ENCODE measurements at places on chromosomes 4 and X.
A peak's percentile ranks its signal among the peaks of the same experiment; 100 is the strongest.

GRCh38 chr4:107689912-107690587 is 30.0 kb downstream of the PAPSS1 start:
- DNase-seq, result no peak

- no peak for DNase-seq
Observed at GRCh38 chrX:22300130-22300529, 27.4 kb downstream of the CBLL2 start.

- no peak for DNase-seq
Observed at GRCh38 chr4:152990471-152991131, 54.5 kb downstream of the FHDC1 start.

GRCh38 chrX:37993837-37994619 is 12.3 kb upstream of the SYTL5 start:
- peak; percentile 36 for DNase-seq

- DNase-seq, result no peak
Observed at GRCh38 chr4:98963538-98964433, 31.7 kb upstream of the METAP1 start.

DNA sequence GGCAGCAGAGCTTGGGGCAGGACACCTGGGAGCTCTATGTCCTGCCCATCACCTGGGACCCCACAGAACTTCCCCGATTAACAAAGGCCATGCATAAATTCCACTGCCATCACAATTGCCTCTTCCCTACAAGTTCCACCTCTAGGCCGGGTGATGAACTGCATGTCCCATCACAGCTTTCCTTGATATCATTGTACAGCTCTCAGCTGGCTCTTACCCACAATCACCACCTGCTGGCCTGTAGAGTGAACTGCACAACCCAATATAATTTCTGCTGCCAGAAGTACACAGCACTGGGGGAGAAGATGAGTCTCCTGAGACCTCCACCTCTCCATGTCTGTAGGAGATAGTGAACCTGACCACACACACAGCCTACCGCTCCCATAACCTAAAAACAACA is 285.0 kb upstream of the AADAT start:
- DNase-seq, result no peak

GRCh38 chr4:171203425-171203824 is 609.8 kb upstream of the GALNTL6 start:
- no peak for DNase-seq

- no peak for DNase-seq
Observed at GRCh38 chrX:7086384-7086783, 61.1 kb upstream of the STS start.

GRCh38 chrX:153580700-153581386 is 18.1 kb downstream of the CCNQ start:
- DNase-seq, result no peak

DNA sequence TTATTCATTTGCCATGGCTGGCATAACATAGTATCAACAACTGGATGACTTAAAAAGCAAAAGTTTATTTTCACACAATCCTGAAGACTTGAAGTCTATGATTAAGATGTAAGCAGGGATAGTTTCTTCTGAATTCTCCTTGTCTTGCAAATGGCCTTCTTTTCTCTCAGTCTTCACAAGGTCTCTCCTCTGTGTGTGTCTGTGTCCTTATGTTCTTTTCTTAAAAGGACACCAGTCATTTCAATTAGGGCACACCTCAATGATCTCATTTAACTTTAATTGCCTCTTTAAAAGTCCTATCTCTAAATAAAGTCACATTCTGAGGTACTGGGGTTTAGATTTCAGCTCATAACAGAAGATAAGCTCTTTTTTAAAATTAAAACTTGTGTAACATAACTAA is 399.7 kb downstream of the PABPC4L start:
- DNase-seq, result no peak

DNA sequence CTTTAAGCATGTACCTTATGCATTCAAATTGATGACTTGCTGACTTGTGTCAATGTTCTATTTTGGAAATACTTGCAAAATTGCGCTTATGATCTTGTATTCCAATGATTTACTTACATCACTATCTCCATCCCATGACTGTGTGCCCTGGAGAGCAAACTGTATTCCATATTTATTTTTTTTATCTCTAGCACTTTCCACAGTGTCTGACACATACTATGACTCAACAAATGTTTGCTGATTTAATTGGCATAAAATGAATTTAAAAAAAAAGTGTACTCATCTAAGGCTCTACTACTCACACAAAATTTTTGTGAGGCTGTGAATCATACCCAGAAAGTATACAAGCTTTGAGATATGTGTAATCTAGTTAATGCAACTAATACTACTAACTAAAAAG is 1066.8 kb upstream of the ADGRL3 start:
- DNase-seq, result no peak

GRCh38 chr4:133943081-133943480 is 258.5 kb downstream of the PABPC4L start:
- DNase-seq, result no peak

GRCh38 chrX:12581546-12581945 is 209.7 kb upstream of the PRPS2 start:
- no peak for DNase-seq

Measured in CD4-positive, alpha-beta T cell treated with Interleukin-4 for 1 hour (primary cell).